ENCODE measurements at places on chromosomes 7 and 10.

GRCh38 chr10:58508316-58508715 lies 4.4 kb upstream of the BICC1 start:
- DNase-seq: peak; percentile 66

GRCh38 chr7:36473454-36474282 lies 84.0 kb downstream of the ANLN start:
- no peak for DNase-seq

GRCh38 chr10:126021833-126022500 lies 125.6 kb downstream of the FANK1 start:
- DNase-seq: no peak

DNA sequence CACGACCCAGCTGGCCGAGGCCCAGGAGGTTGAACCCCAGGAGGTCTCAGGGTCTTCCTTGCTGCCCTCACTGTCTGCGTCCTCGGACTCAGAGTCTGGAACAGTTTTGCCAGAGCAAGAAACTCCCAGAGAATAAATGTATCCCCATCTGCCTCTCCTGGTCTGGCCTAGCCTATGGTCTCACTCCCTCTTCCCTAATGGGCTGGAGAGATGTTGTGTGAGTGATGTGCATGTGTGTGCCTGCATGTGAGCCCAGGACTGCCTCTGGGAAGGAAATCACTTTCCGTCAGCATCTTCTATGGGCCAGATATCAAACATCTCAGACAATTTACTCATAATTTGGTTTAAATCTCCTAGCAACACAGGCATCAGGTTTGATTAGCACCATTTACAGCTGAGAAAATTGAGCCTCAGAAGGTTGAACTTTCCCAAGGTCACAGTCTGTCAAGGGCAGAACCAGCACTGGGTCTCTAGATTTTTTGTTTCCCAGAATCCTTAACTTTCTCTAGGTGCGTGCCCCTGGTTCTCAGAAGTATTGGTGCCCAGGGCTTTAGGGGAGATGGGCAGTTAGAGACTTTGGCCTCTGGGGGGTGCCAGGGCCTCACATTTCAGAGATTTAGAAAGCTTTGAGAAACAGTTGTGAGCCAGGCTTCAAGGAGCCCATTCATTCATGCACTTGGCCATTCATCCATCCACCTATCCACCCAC lies 4.9 kb downstream of the TMEM270 start:
- peak; percentile 81 for DNase-seq

- no peak for DNase-seq
Observed at GRCh38 chr10:68489919-68490318, 18.1 kb upstream of the DNA2 start.

DNA sequence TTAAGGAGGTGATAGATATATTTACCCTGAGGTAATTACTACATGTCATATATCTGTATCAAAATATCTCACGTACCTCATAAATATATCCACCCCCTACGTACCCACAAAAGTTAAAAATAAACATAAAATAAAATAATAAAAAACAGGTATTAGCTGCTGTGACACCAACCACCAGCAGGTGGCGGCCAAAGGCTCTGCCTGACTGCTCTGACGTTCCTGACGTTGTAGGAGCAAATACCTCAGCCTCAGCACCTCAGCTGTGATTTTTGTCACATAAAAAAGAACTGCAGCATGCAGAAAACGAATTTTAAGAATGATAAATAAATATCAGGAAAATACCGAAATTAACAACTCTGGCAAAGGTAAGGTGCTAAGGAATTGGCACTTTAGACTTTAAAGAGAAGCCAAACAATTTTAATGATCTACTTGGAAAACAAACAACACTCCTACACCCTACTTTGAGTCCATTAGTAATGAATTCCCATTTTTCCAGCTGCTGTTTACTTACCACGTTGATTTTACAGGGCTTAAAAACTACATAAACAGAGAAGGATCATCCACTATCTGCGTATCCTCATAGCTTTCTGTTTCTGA lies 125.4 kb upstream of the TARP start:
- DNase-seq: peak; percentile 61

- peak; percentile 94 for DNase-seq
Observed at GRCh38 chr10:103888113-103888841, 29.7 kb downstream of the STN1 start.

GRCh38 chr7:100578246-100579183 lies 4.8 kb upstream of the SAP25 start:
- no peak for DNase-seq

DNA sequence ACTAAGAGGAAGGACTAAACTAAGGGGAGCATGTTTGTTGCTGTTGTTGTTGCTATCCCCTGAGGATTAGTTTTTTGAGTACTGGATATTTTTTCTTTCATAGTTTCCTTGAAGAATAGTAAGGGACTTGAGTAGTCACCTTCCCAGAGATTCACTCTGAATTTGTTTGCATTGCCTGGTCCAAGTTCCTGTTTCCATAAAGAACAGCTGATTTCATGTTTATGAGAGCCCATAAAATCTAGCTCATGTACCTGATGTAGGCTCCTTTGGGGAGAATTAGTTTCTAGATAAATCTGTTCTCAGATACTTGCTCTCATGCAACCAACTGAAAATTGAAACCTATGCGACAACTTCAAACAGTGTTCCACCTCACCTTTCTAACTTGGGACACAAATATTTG lies 464.4 kb upstream of the MBL2 start:
- DNase-seq: no peak

- DNase-seq: no peak
Observed at GRCh38 chr10:17019696-17020095, 109.9 kb downstream of the CUBN start.

GRCh38 chr7:6613706-6614105 lies 1.7 kb upstream of the ZNF853 start:
- DNase-seq: no peak

DNA sequence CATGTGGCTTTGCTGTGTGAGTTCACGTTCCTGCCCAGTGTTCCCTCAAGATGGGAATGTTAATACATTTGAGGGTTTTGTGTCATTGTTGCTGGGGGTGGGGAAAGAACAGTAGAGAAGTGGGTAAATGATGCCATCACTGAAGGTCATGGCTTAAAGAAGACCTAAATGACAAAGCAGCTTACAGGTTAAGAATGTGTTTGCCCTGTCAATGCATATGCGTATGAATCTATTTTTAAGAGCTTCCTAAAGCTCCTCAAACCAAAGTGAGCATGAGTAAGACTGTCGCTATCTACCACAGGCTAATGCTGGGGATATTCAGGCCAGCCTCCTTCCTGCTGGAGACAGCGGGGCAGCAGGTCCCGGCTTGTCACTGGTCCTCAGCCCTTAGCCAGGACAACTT lies 162.9 kb downstream of the CREB5 start:
- DNase-seq: no peak

GRCh38 chr10:103257812-103258211 lies 12.1 kb downstream of the RPEL1 start:
- no peak for DNase-seq

DNA sequence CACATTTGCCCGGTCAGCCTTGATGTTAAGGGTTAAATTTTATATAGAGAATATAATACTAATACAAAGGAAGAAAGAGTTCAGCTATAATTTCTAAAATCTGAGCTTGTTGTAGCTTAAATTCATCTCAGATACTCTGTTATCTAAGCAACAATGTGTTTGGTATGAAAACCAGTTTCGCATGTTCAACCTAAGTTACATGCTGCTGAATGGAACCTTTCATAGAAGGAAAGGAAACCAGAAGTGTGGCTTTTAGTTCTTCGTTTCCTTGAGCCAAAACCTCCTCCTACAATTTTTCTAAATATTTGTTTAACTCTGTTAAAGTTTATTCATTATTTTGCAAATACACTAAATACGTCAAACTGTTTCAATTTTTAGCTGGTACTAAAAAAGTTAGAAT lies 18.5 kb downstream of the AGR2 start:
- DNase-seq: no peak

DNA sequence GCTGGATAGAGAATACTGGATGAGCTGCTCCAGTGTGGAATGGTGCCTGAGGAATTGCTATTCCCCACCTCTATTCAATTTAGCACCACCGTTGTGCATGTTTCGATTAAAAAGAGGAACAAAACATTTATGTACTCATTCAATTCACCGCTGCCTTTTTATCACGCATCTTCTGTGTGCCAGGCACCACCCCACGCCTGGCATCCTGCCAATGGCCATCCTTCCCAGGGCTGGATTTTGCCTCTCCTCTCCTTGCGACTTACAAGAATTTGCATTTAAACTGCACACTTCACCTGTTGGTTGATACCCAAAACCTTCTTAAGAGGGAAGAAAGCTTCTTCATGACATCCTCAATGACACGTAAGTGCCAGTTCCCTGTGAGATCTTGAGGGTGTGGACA lies 110.2 kb upstream of the DPP6 start:
- no peak for DNase-seq

DNA sequence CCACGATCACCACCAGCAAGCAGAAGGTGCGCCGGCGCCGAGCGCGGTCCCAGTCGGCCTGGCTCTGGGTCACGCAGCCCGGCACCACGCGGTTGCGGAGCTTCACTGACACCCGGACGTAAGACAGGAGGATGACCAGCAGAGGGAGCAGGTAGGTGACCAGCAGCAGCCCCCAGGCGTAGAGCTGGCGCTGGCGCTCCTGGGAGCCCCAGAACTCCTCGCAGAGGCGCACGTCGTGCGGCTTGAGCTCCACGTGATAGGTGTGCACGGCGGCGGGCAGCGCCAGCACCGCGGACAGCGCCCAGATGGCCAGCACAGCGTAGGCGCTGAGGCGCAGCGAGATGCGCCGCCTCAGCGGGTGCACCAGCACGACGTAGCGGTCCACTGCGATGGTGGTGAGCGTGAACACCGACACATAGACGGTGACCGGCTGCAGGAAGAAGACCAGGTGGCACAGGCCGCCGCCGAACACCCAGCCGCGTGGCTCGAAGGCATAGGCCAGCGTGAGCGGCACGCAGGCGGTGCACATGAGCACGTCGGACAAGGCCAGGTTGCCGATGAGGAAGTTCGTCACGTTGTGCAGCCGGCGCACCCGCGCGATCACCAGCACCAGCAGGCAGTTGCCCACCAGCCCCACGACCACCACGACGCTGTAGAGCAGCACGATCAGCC lies 920 bp downstream of the PRLHR start:
- DNase-seq: peak; percentile 14

GRCh38 chr7:96671854-96672253 lies 37.8 kb downstream of the SEM1 start:
- no peak for DNase-seq

DNA sequence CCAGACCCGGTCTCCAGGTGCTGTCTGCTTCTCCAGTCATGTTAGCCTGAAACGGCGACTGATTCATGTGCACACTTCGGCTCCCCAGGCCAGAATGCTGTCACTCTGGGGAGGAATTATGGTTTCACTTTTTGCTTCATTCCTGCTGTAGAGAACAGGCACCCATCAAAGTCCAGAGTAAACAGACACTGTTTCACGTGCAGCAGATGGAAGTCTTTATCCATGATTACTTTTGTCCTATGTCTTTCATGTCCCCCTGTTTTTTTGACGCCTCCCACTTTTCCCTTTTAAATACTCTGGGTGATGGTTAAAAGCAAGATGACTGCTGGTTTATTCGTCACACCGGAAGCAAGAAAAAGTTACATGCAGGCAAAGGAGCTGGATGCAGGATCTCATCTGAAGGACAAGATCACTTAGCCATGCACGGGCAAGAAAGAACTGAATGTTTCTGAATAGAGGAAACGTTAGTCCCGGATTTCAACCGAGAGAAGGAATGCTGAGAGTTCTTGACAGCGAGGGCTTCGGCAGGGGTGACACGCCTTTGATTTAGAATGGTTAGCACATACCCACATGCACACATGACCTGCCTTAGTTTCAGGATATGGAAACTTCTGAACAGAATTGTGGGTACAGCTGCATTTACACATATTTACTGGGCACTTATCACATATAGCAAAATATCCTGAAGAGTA lies 250.0 kb upstream of the KLF6 start:
- peak; percentile 16 for DNase-seq

DNA sequence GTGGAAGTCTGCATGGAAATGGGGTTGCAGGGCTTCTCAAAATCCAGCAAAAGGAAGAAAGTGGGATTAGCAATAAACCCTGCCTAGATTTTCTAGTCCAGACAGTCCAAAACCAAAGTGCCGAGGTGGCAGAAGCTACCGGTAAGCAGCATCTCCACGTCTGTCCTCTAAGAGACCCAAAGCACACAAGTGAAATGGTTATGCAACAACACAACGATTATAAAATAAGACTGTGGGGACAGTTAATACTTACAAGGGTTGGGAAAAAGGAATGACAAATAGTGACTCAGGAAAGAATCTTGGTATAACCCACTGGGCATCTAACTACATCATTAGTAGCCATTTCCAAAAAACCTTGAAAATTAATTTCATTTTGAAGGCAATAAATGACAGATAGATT lies 24.7 kb downstream of the CREB3L2 start:
- no peak for DNase-seq

- no peak for DNase-seq
Observed at GRCh38 chr7:109696723-109697122, 1127.0 kb downstream of the DNAJB9 start.

DNA sequence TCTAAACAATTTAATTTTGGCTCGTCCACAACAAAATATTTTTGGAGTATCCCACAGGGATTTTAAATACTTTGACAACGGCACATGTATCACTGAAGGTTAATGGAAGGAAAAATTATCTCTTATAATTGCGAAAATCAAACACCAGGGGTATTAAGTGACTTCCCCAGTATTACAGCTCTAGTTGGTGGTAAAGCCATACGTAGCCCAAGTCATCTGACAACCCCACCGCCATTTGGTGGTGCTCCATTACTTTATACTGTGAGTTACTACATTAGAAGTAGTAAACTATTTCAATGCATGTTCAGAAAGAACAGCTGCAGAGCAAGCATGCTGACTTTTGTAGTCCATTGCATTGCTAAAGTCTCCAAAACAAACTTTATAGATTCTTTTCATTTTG lies 179.7 kb downstream of the HGF start:
- no peak for DNase-seq

- DNase-seq: no peak
Observed at GRCh38 chr10:88583584-88583957, 453 bp upstream of the RNLS start.

GRCh38 chr10:29273478-29273877 lies 15.4 kb upstream of the LYZL1 start:
- no peak for DNase-seq
